ENCODE measurements at places on chromosomes 12 and 14.
A peak's percentile ranks its signal among the peaks of the same experiment; 100 is the strongest.

GRCh38 chr12:169528-170370 is 44.2 kb downstream of the SLC6A12 start:
- H3K4me1 ChIP-seq = peaks cover 11% of the 10 kb centered on the region
- DNase-seq = peak; percentile 59
- no peak overlapping the region for H3K27ac ChIP-seq
- no peak overlapping the region for H3K4me3 ChIP-seq
- H3K27me3 ChIP-seq = no peaks in the 10 kb centered on the region

DNA sequence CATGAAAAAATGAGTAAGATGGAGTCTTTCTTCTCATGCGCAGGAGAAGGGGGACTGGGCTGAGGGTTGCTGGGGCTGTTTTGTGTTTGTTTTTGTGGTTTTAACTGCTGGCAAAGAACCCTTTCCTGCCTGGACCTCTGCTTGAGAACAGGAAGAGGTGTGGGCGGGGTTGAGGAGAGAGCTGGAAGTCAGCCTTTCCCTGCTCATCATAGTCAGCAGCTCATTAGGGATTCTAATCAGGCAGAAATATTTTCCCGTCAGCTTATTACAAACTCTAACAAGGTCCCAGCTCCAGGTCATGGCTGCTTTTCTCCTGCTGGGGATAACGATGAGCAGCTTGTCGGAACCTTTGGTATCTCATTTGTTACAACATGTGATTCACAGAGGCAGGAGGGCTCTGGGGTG is 185.0 kb upstream of the NRXN3 start:
- no peak for DNase-seq
- no peaks in the 10 kb centered on the region for H3K27me3 ChIP-seq
- H3K4me3 ChIP-seq = no peak overlapping the region
- H3K4me1 ChIP-seq = no peaks in the 10 kb centered on the region
- no peak overlapping the region for H3K27ac ChIP-seq

DNA sequence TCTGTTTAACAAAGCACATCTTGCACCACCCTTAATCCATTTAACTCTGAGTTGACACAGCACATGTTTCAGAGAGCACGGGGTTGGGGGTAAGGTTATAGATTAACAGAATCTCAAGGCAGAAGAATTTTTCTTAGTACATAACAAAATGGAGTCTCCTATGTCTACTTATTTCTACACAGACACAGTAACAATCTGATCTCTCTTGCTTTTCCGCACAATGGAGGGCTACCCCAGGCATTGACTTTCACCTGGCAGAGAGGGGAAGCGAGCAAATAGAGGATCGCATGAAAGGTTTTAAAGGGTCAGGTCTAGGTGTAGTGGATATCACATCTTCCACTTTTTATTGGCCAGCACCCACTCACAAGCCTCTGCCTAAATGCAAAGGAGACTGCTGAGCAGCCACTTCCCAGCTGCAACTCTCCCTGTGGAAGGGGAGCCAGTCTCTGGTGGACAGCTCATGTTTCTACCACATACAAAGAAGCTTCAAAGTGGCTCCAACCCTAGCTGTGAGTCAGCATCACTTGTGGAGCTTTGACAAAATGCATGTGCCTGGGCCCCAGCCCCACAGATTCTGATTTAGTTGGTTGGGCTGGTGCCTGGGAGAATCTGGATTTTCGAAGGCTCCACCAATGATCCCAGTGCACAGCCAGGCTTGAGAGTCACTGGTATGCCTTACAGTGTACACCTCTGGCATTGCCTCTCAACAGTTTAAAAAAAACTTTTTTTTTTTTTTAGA is 7.2 kb upstream of the FNTB start:
- no peaks in the 10 kb centered on the region for H3K27me3 ChIP-seq
- H3K27ac ChIP-seq = peak overlapping the region; percentile 57
- H3K36me3 ChIP-seq = no peaks in the 10 kb centered on the region

DNA sequence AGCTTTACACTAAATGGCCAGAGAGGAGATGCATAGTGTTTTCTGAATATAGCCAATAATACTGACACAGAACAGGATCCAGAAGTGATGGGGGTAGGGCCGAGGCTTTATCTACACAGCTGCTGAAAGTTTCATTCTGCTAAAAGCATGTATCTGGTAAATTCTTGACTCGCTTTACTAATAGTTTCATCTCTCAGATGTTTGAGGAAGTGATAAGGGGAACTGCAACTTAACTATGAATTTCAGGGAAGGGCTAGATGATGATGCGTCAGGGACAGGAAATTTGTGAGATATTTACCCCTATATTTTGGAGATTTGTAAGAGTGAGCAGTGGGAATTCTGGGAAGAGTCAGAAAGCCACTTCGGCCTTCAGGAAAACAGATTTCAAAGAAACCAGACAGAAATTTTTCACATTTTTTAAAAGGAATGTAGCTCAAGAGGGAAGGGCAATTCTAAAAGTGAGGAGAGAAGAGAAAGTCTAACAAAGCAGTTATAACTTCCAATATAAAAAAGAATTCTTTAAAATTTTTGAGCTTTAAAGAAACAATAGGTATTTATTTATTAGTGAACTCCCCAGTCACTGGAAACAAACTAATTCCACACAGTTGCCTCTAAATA is 243.1 kb downstream of the BCAT1 start:
- no peaks in the 10 kb centered on the region for H3K4me1 ChIP-seq
- no peak overlapping the region for H3K4me3 ChIP-seq
- H3K36me3 ChIP-seq = no peaks in the 10 kb centered on the region
- DNase-seq = no peak
- H3K27me3 ChIP-seq = no peaks in the 10 kb centered on the region

DNA sequence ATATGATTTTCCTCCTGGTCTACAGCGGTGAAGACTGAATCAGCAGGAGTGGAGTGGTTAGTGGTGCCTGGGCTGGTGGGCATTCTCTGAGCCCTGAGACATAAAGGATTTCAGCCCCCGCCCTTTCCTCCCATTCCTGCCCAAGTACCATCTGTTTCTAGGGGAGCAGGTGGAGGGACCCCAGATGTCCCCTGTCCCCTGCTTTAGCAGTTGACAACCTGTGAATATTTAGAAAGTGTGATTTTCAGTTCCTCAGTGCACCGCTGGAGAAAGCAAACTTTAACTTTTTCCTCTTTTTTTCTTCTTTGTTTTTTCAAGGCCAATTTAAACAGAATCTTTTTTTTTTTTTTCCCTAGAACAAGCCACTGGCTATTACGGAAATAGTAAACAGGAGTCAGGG is 163.8 kb upstream of the MYL2 start:
- H3K27ac ChIP-seq = no peak overlapping the region
- no peaks in the 10 kb centered on the region for H3K4me1 ChIP-seq
- no peak for DNase-seq
- H3K27me3 ChIP-seq = no peaks in the 10 kb centered on the region

DNA sequence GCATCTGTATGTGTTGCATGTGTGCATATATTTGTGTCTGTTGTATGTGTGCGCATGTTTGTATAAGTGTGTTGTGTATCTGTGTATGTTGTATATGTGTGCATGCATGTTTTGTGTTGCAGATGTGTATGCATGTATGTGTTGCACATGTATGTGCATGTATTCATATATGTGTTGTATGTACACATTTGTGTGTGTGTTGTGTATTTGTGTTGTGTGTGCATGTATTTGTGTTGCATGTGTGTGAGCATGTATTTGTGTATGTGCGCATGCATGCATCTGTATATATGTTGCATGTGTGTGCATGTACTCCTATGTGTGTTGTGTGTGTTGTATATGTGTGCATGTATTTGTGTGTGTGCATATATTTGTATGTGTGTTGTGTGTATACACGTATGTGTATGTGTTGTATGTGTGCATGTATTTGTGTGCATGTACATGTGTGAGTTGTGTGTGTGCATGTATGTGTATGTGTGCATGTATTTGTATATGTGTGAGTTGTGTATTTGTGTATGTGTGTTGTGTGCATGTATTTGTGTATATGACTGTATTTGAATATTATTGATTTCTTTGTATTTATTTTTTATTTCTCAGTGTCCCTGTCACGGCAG is 16.8 kb downstream of the SLC8B1 start:
- H3K4me1 ChIP-seq = no peaks in the 10 kb centered on the region
- H3K27ac ChIP-seq = no peak overlapping the region
- no peaks in the 10 kb centered on the region for H3K27me3 ChIP-seq
- no peak overlapping the region for H3K4me3 ChIP-seq

GRCh38 chr14:51507906-51508511 is 143.7 kb upstream of the FRMD6 start:
- H3K27ac ChIP-seq = peak overlapping the region; percentile 47
- H3K36me3 ChIP-seq = no peaks in the 10 kb centered on the region
- H3K4me1 ChIP-seq = peaks cover 2% of the 10 kb centered on the region
- DNase-seq = peak; percentile 92
- H3K4me3 ChIP-seq = no peak overlapping the region

DNA sequence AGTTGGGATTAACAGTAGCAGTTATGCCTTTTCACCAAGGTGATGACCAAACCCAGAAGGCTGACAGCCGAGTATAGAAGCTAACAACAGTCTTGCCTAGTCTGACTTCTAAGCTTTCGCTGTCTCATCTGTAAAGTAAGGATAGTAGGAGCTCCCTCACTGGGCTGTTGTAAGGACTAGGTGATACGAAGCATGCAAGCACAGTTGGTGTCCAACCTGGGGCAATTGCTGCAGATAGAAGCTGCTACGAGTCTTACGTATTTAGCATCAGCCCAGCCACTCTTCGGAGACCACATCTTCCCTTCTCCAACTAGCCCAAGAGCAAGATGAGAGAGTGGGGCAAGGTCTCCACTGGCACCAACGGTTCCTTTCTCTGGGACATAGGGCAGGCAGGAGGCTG is 6.0 kb downstream of the HAL start:
- no peaks in the 10 kb centered on the region for H3K27me3 ChIP-seq
- no peak overlapping the region for H3K4me3 ChIP-seq
- no peaks in the 10 kb centered on the region for H3K4me1 ChIP-seq
- no peak overlapping the region for H3K27ac ChIP-seq
- no peak for DNase-seq
- H3K36me3 ChIP-seq = no peaks in the 10 kb centered on the region

DNA sequence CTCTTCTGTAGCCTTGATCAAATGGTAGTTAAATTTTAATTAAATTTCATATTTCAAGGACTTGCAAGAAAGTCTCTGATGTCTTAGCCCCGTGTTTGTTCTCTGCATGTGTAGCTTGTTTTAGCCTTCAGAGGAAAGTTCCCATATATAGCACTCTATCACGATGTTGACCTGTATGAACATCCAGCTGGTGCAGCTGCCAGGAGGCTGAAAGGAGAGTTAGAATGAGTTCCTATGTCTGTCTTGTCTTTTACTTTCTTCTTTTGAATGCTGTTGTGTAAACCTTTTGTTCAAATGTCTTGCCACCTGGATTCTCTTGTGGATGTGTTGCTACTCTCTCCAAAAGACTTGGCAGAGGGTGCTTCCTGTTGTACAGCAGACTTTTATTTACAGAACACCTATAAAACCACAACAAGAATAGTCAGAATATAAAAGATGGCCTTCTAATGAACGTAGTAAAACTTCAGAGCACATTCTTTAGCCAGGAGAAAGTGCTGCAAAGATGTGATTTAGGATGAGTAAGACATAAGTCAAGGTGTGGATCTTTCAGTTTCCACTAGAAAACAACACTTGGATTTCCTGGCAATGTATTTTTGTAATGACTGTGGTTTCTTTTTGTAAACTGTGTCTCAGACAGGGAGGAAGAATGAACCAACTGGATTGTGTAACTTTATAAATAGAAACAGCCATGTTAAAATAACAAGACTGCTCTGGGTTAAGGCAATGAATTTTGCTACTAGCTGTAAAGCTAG is 17.2 kb downstream of the NAV3 start:
- H3K4me1 ChIP-seq = peaks cover 8% of the 10 kb centered on the region
- H3K27me3 ChIP-seq = no peaks in the 10 kb centered on the region
- H3K27ac ChIP-seq = no peak overlapping the region

GRCh38 chr12:29763301-29763683 is 20.4 kb downstream of the TMTC1 start:
- no peak for DNase-seq
- H3K4me1 ChIP-seq = no peaks in the 10 kb centered on the region
- H3K36me3 ChIP-seq = peaks cover 2% of the 10 kb centered on the region

- peaks cover 9% of the 10 kb centered on the region for H3K4me1 ChIP-seq
- no peaks in the 10 kb centered on the region for H3K27me3 ChIP-seq
- no peaks in the 10 kb centered on the region for H3K36me3 ChIP-seq
- no peak overlapping the region for H3K27ac ChIP-seq
- no peak overlapping the region for H3K4me3 ChIP-seq
- DNase-seq = no peak
Observed at GRCh38 chr14:68541178-68541896, 251.5 kb downstream of the ZFP36L1 start.
